ENCODE measurements at places on chromosomes 5 and 9.

GRCh38 chr9:108325406-108325805 lies 530.4 kb downstream of the ACTL7B start:
- no peak for DNase-seq

- no peak for DNase-seq
Observed at GRCh38 chr5:89246864-89247263, 363.9 kb upstream of the MEF2C start.

- peak; percentile 7 for DNase-seq
Observed at GRCh38 chr5:112917453-112917995, 4.5 kb downstream of the REEP5 start.

GRCh38 chr9:2565676-2566340 lies 55.8 kb upstream of the VLDLR start:
- no peak for DNase-seq

GRCh38 chr5:21723500-21723899 lies 1129.6 kb downstream of the CDH12 start:
- no peak for DNase-seq

DNA sequence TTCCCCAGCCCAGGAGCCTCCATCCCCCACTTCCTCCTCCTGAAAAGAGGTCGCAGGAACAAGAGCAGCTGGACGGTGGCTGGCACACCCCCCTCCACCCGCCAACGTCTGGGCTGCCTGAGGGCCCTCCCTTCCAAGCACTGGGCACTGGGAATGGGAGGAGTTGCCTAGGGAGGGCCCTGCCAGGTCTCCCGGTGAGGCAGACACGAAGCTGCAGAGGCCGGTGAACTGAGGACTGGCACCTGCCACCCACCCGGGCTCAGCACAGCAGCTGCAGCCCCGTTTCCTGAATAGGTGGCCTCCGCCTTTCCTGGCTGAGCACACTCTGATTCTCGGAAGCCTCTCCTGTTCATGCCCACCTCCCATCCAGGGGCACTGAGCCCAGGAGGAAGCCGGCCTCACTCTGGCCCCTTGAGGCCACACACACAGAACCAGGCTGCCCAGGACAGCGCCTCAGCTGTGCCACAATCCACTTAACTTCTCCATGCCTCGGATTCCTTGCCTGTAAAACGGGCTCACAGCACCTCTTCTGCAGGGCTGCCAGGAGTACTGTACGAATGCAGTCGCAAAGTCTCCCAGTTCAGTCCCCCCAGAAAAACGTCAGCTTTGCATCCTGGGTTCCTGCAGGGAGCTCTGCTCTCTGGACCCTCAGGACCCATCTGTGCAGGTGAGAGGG lies 1.3 kb downstream of the NPDC1 start:
- no peak for DNase-seq

DNA sequence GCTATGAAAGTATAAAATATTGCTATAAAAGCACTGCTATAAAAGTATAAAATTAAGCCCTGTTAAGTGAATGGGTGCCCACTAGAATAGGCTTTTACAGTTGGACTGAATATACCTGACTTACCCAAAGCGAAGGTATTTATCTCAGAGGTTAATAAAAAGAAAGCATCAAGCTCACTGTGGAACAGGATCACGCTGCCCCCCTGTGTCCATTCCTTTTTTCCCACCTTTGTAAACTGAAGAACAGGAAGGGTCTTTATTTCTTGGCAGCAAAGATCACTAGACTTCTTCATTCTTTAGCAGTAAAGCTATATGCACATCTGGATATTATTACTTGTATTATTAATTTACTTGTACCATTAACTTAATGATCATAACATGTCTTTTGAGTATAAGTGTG lies 22.1 kb upstream of the PLPP6 start:
- DNase-seq: peak; percentile 38

DNA sequence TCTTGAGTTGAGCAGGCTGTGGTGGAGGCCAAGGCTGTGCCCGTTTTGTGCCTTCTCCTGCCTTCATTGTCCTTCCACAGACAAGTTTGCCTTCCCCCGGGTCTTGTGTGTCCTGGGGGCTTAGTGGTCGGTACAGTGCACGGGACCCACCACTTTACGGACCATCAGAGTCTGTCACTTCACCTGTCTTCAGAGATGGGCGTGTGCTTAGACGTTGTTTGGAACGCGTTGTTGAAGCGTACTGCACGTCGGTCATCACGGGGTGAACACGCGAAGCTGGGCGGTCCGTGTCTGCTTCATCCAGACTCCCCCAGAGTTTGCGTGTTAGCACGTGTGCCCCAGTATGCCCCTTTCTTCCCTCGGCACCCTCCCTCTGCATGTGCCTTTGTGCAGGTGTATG lies 24.8 kb downstream of the CEP72 start:
- no peak for DNase-seq

DNA sequence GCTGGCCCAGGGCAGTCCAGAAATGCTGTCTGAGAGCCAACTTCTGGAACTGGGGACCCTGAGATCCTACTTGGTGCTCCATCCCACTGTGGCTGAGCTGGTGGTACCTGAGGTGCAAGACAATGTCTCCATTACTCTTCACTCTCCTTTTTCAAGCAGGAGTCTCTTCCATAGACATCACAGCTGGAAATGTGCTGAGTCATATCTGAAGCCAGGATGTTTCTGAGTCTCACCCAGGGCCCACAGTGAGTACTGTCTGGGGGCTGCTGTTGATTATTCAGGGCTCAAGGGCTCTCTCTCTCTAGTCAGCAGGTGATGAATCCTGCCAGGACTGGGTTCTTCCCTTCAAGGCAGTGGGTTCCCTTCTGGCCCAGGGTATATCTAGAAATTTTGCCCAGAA lies 145.2 kb upstream of the TAS2R1 start:
- peak; percentile 50 for DNase-seq

DNA sequence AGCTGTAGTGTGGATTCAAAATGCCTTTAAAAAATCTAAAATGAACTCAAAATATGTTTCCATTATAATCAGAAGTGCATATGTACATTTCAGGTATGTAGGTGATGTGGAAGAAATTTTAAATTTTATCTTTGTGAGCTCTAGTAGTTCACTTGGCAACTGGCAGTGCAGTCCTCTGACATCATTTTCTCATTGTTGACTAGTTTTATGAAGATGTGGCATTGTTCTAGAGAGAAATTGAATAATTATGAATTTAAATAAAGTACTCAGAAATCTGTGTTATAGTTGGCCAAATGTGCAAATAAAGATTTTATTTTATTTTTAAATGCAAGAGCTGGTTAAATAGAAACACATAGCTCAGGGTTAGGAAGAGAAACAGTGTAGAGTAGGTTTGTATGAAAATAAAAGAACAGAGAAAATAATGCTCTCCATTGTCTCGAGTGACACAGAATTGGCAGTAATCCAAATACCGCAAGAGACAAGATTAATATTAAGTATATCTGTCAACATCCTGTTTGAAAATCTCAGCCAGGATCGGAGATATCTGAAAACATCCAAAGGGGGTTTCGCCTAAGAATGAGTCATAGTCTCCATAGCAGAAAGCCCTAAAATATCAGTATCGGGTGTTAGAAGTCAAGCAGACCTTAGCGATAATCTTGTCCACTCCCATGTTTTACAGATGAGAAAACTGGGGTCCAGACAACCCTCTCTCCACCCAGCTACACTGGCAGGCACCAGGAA lies 189.4 kb downstream of the CCDC192 start:
- DNase-seq: peak; percentile 59

GRCh38 chr5:175123542-175123941 lies 320.4 kb downstream of the DRD1 start:
- no peak for DNase-seq

GRCh38 chr9:137020771-137021567 lies 7.1 kb downstream of the ABCA2 start:
- DNase-seq: no peak

GRCh38 chr5:170097934-170098333 lies 7.8 kb upstream of the FOXI1 start:
- no peak for DNase-seq

DNA sequence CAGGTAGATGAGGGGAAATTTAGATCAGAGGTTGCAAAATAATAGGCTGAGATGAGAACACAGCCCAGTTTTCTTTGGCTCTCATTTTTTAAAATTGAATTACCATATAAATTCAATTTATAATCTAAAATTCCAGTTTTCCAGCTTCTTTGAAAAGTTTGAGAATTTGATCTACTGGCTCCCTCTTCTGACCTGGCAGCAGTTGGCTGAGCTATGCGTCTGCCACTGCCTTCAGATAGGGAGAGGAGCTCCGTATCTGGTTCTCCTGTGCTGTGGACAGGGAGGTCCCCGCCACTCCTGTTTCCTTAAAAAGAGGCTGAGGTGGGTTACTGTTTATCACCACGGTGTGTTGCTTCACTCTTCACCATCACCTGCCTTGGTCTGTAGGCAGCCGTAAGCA lies 103.7 kb downstream of the ARHGAP26 start:
- no peak for DNase-seq

DNA sequence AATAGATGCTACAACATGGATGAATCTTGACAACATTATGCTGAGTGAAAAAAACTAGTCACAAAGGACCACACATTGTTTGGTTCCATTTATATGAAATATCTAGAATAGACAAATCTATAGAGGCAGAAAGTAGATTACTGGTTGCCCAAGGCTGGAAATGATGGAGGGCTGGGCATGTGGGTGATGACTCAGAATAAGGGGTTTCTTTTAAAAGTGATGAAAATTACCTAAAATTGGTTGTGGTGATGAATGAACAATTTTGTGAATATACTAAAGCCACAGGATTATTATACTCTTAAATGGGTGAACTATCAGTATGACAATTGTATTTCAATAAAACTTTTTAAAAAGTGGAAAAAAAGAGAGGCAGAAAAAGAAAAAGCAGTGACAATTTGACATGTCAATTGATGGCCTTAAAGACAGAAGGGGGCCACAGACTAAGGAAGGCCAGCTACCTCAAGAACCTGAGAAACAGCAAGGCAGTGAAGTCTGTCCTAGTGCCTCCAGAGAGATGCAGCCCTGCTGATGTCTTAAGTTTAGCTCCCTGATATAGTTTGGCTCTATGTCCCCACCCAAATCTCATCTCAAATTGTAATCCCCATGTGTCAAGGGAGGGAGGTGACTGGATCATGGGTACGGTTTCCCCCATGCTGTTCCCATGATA lies 182.7 kb downstream of the PIK3R1 start:
- no peak for DNase-seq

DNA sequence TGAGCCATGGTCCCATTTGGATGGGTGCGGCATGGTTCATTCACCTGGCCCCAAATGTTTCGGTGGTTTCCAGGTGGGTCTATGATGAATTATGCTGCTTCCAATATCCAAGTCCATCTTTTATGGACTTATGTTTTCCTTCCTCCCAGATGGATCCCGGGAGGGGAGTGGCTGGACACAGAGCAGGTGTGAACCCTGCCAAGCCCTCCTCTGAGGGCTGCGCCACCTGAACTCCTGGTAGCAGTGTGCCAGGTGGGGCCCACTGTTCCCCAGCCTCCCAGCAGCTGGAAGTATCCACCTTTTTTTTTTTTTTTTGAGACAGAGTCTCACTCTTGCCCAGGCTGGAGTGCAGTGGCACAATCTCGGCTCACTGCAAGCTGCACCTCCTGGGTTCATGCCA lies 42.9 kb downstream of the WNK2 start:
- no peak for DNase-seq

GRCh38 chr9:13804532-13804931 lies 509.4 kb downstream of the NFIB start:
- peak; percentile 20 for DNase-seq

DNA sequence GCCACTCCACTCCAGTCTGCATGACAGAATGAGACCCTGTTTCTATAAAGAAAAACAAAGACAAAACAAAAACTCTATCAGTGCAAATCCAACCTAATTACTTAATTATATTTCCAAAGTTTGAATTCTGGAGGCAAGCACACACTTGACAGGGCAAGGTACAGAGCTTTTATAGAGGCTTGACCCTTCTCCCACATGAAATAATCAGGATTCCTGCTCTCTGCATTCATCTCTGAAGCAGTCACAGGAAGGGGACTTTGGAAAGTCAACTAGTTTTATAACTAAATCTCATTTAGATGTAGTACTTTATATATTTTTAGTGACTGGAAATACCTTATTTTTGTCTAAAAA lies 91.9 kb upstream of the CHD1 start:
- peak; percentile 29 for DNase-seq

GRCh38 chr9:33794560-33794959 lies 801 bp upstream of the PRSS3 start:
- DNase-seq: no peak

DNA sequence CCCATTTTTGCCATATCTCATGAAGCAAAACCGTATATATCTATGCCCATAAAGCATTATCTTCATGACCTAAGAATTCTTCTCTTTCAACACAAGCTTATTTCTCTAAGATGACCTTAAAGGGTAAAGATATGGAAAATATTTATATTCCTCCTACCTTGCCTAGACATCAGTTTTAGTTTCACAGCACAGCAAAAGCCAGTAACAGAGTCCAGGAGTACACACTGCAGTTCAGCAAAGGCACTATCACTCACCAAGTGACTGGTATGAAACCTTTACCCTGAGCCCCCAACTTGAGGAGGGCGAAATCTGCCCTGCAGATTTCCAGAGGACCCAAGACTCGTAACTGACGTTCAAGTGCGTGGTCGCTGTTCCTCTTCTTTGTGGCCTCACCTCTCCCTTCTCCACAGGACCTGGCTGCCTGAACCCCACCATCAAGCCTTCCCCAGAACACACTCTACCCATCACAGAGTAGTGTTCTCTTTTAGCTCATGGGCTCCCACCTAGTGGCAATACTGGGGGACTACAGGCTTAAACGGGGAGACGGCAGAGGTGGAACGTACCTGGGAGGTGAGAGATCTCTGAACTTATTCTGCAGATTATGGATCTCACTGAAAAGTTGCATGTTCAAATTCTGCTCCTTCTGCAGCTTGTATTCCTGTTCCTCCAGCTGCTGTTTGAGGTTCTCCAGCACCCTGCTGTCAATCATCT lies 141.0 kb downstream of the CDK5RAP2 start:
- DNase-seq: peak; percentile 13

- no peak for DNase-seq
Observed at GRCh38 chr5:178624631-178625546, 2.0 kb downstream of the CLK4 start.

- DNase-seq: no peak
Observed at GRCh38 chr5:159104051-159104651, 4.4 kb upstream of the EBF1 start.

DNA sequence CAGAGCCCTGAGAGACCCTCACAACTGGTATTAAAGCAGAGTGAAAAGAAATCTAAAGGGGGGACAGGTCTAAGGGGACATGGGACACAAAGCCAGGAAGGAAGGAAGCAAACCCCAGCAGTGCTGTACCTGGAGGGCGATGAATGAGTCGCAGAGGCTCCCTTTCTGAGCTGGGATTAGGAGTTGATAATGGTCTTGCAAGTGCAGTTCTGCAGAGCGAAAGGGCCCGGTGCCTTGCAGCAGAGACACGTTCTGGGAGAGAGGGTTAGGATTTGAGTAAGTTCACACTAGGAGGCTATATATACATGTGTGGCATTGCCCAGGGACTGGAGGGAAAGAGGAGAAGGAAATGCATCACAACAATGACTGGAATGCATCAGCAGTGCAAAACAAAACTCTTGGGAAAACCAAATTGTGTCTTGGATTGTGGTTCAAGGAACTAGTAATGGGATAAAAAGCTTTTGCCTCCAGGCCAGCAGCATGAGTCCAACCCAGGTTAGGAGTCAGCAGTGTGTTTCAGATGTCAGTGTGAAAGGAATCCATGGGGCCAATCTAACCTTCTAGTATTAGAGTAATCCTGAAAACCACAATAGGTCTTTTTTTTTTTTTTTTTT lies 38.8 kb upstream of the LIFR start:
- peak; percentile 83 for DNase-seq
